ENCODE measurements at places on chromosomes 2 and 18.
A peak's percentile ranks its signal among the peaks of the same experiment; 100 is the strongest.

DNA sequence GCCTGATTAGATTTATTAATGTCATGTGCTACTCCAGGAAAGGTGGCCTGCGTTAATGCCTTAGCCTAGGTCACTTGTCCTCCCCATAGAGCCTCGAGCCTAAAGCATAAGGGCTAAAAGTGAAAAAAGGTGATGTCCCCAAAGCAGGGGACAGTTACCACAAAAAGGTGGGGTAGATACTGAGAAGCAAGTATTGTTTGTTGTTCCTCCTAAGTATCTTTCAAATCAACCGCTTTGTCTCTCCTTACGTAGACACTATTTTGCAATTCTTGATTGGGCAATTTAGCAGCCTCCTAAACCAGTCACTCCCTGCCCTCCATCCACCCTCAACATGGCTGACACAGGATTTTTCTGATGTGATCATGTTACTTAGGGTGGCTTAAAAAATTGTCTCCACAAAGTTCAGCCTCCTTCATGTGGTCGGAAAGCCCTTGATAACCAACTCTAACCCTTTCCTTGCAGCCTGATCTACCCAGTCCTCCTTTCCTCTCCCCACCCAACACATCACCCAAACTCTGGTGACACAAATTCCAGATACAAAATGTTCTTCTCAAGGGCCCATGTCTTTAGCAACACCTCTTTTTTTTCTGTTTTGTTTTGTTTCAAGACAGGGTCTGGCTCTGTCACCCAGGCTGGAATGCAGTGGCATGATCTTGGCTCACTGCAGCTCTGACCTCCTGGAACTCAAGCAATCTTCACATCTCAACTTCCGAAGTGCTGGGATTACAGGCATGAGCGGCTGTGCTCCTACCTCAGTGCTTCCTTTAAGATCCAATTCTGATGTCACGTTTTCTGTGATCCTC, 6.9 kb downstream of the INHA start:
- DNase-seq: no peak

DNA sequence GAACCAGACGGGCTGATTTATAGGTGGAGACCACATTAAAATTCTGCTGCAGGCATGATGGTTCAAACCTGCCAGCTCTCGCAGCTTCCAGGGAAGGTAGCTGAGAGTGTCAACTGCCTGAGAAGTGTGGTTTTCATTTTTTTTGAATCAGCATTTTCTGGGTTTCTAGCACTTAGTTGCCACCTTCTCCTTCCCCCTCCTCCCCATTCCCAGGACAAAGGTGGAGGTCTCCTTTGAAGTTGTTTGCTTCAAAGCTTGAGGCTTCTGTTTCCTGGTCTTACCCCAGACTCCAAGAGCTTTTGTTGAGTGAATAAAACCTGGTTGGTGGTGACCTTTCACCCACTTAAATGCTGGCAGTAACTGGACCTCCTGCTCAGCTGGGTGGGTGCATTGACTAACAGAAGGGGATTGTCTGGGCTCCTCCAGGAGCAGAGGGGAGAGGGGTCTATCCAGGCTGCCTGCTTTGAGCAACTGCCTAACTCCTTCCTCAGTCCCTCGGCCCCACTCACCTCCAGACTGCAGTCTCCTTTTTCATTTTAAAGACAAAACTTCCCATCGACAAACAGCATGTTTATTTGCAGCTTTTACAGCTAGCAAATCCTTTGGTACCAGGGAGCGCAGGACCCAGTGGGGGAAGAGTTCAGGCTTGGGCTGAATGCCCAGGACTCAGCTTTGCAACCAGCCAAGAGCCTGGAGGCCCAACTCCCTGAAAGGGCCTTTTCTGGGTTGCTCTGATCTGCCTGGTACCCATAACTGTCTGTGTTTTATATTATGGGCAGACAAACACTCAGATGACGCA, 3.5 kb downstream of the RHOB start:
- DNase-seq: no peak

- no peak for DNase-seq
These were observed 59.9 kb downstream of the NAT8 start for GRCh38 chr2:73582364-73582763.

DNA sequence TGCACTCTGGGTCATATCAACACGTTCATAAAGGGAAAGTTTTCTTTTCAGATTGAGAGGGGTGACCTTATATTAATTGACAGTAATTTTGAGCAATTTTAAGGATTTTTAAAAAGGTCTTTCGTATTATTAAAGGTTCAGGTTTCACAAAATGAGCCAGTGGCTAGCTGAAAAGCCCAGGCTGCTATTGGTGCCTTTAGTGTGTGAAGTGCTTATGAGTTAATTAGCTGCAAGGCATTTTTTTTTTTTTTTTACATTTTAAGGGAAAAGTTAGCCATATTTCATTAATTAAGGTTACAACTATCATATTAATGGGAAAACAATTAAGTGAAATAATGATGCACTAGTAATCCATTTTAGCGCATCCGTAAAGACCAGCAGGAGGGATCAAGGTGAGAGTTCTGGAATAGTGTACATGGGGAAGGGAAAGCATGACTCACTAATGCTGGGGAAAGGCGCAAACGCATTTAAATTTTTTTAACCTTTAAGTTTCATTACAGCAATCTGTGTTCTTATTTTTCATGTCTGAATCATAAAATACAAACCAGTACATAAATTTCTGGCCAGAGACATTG, 200.0 kb downstream of the ZNF407 start:
- DNase-seq: no peak

DNA sequence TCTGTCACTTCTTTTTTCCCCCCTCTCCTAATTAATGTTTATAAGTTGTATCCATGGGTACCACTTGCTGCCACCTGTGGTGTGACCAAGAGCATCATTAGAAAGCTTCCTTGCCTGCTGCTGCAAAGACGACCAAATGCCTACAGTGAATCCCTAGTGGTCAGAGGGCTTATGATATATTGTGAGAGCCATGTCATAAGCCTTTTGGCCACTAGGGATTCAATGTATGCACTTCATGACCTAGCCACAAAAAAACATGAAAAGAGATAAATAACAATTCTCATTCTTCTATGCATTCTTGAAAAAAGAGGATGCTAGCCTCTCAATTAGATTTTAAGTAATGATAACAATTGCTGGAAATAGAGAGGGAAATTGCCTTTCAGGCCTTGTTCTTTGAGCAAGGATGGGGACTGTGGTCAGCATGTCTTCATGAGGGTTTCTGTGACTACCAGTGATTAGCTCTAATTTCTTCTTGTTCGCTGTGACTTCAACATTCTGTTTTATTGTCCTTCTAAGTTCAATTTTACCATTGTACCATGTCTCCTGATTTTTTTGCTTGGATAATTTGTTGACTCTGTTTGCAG, 435.3 kb downstream of the TGIF1 start:
- no peak for DNase-seq

GRCh38 chr18:63031375-63031774, 288.2 kb downstream of the BCL2 start:
- no peak for DNase-seq

GRCh38 chr2:195722075-195722474, 65.0 kb downstream of the SLC39A10 start:
- no peak for DNase-seq

DNA sequence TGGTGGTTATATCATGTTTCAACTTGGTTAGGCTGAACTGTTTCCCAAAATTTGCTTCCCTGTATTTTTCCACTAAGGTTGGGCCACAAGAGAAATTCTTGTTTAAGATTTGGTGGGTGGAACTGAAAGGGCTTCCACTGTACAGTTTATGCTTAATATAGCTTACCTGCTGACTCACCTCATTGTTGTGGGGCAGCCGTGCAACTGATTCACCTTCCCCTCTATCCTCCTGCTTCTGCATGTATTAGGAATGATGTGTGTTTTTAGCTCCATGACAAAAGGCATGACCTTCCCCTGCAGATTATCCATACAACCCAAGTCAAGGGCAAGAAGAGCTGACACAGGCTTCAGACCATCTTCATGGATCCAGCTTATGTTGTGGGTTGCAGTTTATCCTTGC, 98.4 kb upstream of the GULP1 start:
- no peak for DNase-seq

DNA sequence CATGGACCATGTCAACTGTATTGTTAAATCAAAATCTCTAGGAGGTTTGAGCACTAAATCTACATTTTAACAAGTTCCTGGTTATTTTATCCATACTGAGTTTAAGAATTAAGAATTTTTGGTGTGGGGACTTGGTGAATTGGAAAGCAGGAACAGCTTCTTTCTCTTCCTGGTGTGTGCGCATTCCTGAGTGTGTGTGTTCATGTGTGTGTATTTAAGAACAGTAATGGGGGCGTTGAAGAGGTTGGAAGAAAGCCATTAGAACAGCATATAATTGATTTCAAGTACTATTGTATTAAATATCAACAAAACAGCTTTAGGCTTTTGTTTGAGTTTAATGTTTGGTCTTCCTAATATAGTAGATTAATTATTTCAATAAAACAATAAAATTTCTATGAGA, 801.3 kb upstream of the ID2 start:
- no peak for DNase-seq

DNA sequence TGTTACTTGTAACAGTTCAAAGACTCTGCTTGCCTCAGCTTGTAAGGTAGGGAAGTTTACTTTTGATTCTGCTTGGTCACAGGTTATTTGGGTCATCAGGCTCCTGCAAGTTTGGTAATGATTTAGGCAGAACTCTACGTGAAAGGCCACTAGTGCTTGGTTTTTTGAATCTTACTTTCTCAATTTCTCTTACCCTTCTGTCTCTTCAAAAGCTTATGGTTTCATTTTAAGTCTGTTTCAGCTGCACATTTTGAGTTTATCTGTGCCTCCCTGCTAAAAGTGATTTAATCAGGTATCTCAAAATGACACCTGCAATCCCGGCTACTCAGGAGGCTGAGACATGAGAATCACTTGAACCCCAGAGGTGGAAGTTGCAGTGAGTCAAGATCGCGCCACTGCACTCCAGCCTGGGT, 26.3 kb upstream of the MOCOS start:
- DNase-seq: no peak

GRCh38 chr18:38751898-38752297, 1186.3 kb upstream of the CELF4 start:
- no peak for DNase-seq

- peak; percentile 30 for DNase-seq
These were observed 12.3 kb upstream of the TEX51 start for GRCh38 chr2:126886211-126886915.

- no peak for DNase-seq
These were observed 221.0 kb downstream of the LTBP1 start for GRCh38 chr2:33167622-33168245.
